Gastroesophageal sphincter (tissue), 4 donors: ENCODE measurements at places on chromosomes 3 and 15. TPM values are rescaled to one million over a fixed set of nuclear protein-coding genes. Genes with fewer than 3 reads are reported as not detected.

GRCh38 chr15:89756897-89757296 is 5.8 kb upstream of the MESP1 start:
- no peak overlapping the region for H3K4me3 ChIP-seq
- no peak for ATAC-seq
- H3K27me3 ChIP-seq = peaks cover 6% of the 10 kb centered on the region

- no peak overlapping the region for H3K4me3 ChIP-seq
- ATAC-seq = no peak
- H3K4me1 ChIP-seq = peaks cover 24% of the 10 kb centered on the region
Observed at GRCh38 chr3:179590669-179591068, 13.8 kb downstream of the MRPL47 start.

GRCh38 chr3:144770281-144770680 is 798.7 kb downstream of the DIPK2A start:
- H3K27ac ChIP-seq = no peak overlapping the region
- peaks cover 5% of the 10 kb centered on the region for H3K4me1 ChIP-seq
- H3K36me3 ChIP-seq = no peaks in the 10 kb centered on the region
- ATAC-seq = no peak

The CNTN6 gene
- total RNA-seq = 0.16 TPM

DNA sequence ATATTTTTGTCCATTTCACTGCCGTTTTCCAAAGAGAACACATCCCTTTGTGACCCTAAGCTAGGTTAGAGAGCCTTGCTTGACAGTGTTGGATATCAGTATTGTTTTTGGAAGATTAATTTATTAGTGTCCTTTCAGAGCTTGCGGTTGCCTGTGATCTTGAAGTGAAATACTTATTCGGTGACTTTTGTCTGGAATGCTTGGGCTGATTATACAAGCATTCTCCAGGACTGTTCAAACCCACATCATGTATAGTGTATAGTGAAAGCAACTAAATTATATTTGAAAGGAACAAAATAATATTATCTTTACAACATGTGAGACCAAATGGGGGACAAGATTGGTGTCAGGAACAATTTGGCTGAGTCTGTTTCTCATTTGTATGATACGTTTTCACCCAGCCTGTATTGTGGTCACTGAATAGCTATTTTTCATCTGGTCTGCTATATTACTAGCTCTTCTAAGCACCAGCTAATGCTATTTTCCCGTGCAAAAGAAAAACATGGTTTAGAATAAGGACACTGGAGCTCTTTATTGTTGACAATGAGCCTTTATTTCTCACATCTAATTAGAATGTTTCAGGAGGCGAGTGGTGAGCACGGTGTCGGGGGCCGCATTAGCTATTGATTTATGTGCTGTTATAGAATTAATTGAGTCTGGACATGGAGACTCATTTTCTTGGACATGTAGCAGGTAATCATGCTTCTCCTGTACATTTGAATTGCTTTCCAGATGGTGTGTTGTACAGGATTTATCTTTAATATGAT is 158.1 kb downstream of the APBA2 start:
- no peak overlapping the region for H3K4me3 ChIP-seq
- no peak for ATAC-seq
- no peaks in the 10 kb centered on the region for H3K4me1 ChIP-seq
- no peak overlapping the region for H3K27ac ChIP-seq
- no peaks in the 10 kb centered on the region for H3K27me3 ChIP-seq
- H3K36me3 ChIP-seq = no peaks in the 10 kb centered on the region

GRCh38 chr3:154971771-154972326 is 108.3 kb upstream of the MME start:
- no peaks in the 10 kb centered on the region for H3K36me3 ChIP-seq
- ATAC-seq = peak; percentile 52
- peaks cover 8% of the 10 kb centered on the region for H3K4me1 ChIP-seq
- H3K27me3 ChIP-seq = no peaks in the 10 kb centered on the region

The WDR93 gene
- total RNA-seq = not detected

- H3K36me3 ChIP-seq = no peaks in the 10 kb centered on the region
- H3K4me1 ChIP-seq = no peaks in the 10 kb centered on the region
- no peak overlapping the region for H3K4me3 ChIP-seq
- peaks cover 9% of the 10 kb centered on the region for H3K27me3 ChIP-seq
Observed at GRCh38 chr3:67109651-67110204, 111.6 kb downstream of the KBTBD8 start.

The CCR9 gene
- total RNA-seq = not detected

DNA sequence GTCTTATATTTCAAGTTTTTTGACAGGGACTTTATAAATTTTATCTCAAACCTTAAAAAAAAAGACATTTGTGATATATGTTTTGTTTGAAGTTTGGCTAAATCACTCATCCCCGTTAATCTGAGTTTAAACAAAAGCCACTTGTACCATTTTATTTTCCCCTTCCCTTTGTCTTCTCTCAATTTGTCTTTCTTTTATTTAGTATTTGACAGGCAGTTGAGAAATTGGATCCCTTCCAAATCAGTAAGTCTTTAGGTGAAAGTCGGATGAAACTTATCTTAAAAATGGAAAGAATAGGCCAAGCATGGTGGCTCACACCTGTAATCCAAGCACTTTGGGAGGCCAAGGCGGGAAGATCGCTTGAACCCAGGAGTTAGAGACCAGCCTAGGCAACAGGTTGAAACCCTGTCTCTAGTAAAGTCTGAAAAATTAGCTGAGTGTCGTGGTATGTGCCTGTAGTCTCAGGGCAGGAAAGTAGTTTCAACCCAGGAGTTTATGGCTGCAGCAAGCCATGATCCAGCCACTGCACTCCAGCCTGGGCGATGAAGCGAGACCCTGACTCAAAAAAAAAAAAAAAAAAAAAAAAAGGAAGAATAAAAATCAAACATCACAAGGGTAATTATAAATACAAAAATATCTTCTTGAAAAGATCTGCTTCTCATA is 394.6 kb upstream of the TPM1 start:
- no peak for ATAC-seq
- H3K27me3 ChIP-seq = no peaks in the 10 kb centered on the region
- H3K36me3 ChIP-seq = no peaks in the 10 kb centered on the region
- no peak overlapping the region for H3K27ac ChIP-seq

The SSR3 gene
- total RNA-seq = 308 TPM

GRCh38 chr3:159806412-159806811 is 182.2 kb upstream of the IL12A start:
- H3K36me3 ChIP-seq = no peaks in the 10 kb centered on the region
- peak; percentile 29 for ATAC-seq
- peak overlapping the region; percentile 40 for H3K27ac ChIP-seq
- H3K27me3 ChIP-seq = no peaks in the 10 kb centered on the region
- H3K4me3 ChIP-seq = no peak overlapping the region

The NRG4 gene
- total RNA-seq = 0.12 TPM

The MEX3B gene
- 4.4 TPM for total RNA-seq

The ARNT2 gene
- total RNA-seq = 6.7 TPM

GRCh38 chr15:41557673-41558399 is 1.2 kb upstream of the TYRO3 start:
- H3K4me1 ChIP-seq = peaks cover 46% of the 10 kb centered on the region
- peak overlapping the region; percentile 49 for H3K4me3 ChIP-seq
- peak overlapping the region; percentile 77 for H3K27ac ChIP-seq

GRCh38 chr3:136939489-136939888 is 18.3 kb upstream of the IL20RB start:
- peaks cover 58% of the 10 kb centered on the region for H3K4me1 ChIP-seq
- peaks cover 11% of the 10 kb centered on the region for H3K36me3 ChIP-seq
- no peak overlapping the region for H3K4me3 ChIP-seq
- ATAC-seq = no peak
- no peaks in the 10 kb centered on the region for H3K27me3 ChIP-seq

DNA sequence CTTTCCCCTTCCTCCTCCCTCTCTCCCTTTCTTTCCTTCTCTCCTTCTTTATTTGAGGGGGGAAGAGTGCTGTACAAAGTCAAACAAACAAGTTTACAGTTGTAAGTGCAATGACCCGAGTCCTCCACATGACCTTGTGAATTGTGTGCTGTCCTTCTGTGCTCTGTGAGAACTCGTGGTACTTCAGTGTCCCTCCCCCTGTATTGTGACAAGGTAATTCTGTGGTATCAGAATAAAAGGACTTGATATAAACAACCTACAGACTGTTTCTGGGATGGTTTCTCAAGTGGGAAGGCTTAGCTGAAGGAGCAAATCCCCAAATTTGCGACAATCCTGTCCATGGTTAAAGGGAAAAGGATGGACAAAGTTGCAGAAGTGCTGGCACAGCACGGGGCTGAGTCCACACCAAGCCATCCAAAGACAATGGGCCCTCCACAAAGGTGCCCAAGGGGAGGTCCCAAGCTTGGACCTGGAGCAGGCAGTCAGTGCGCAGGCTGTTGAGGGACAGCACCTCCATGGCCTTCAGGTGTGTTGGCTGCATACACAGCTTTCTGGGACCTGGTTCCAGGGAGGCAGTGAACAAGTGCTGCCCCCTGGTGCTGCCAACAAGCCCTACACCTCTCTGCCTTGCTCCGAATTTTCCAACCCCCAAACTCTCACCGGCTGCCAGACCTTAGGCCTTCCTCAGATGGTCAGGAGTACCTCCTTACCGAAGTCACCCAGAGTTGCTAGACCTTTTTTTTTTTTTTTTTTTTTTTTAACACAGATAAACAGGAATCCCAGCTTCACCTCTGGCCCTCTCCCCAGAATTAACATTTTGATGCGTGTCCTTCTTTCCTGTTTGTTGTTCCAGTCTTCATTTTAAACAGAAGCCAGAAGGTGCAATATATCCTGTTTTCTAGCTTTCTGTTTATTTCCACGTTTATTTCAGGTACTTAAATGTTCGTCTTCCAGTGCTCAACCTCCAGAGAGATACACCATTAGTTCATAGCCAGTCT is 2.6 kb upstream of the APEH start:
- H3K27ac ChIP-seq = no peak overlapping the region
- H3K36me3 ChIP-seq = no peaks in the 10 kb centered on the region
- H3K4me3 ChIP-seq = no peak overlapping the region
- H3K27me3 ChIP-seq = peaks cover 29% of the 10 kb centered on the region
- H3K4me1 ChIP-seq = peaks cover 25% of the 10 kb centered on the region
- ATAC-seq = no peak

- no peak for ATAC-seq
- H3K4me1 ChIP-seq = no peaks in the 10 kb centered on the region
- H3K4me3 ChIP-seq = no peak overlapping the region
- no peak overlapping the region for H3K27ac ChIP-seq
Observed at GRCh38 chr15:79185199-79185598, 94.6 kb upstream of the RASGRF1 start.

DNA sequence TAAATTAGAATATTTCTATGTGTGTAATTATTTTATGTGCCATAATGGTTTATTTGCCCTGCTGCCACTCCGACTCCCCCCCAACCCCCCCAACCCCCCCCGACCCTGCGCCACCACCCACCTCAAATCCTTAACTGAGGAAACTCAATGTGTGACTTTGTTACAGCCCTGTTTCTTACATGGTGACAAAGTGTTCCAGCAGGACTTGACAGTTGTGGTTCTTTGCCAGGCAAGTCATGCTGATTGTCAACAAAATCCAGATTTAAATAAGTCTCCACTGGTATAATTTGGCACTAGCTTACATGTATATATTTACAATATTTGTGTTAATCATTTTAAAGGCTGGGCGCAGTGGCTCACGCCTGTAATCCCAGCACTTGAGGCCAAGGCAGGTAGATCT is 7.7 kb downstream of the EBLN2 start:
- no peak overlapping the region for H3K27ac ChIP-seq
- H3K4me1 ChIP-seq = peaks cover 2% of the 10 kb centered on the region
- no peak overlapping the region for H3K4me3 ChIP-seq
- H3K27me3 ChIP-seq = no peaks in the 10 kb centered on the region

The RASGRF1 gene
- total RNA-seq = 0.13 TPM

DNA sequence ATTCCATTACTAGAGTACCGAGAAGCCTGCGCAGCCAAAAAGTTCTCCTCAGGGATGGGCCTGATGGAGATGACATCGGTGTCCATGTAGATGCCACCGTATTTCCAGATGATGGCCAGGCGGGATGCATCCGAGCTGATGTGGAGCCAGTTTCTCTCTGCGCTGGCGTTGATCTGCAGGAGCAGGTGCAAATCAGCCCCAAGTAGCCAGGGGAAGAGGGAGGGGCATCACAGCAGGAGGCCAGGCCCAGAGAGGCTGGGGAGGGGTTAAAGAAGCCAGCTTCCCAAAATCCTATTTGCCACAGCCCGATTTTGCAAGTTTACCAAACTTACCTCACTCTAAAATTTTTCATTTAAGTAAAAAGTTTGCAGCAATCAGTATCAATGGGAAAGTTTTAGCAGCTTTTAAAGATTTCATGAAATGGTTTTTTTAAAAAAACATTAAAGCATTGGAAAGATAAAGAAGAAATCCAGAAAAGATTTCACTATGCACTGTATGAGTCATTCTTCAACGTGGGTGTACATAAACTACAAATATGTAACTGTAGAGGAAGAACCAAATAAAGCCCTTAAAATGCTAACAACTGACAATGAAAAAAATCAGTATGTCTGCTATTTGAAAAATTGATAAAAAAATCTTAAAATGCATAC is 7.4 kb downstream of the A4GNT start:
- H3K4me1 ChIP-seq = no peaks in the 10 kb centered on the region
- no peak overlapping the region for H3K4me3 ChIP-seq
- H3K27ac ChIP-seq = peak overlapping the region; percentile 6
- ATAC-seq = no peak

The IQCH gene
- total RNA-seq = not detected

The CD200R1 gene
- total RNA-seq = 4.9 TPM

- ATAC-seq = no peak
- H3K4me3 ChIP-seq = no peak overlapping the region
- H3K27ac ChIP-seq = peak overlapping the region; percentile 96
- H3K27me3 ChIP-seq = no peaks in the 10 kb centered on the region
- H3K4me1 ChIP-seq = peaks cover 99% of the 10 kb centered on the region
- H3K36me3 ChIP-seq = no peaks in the 10 kb centered on the region
Observed at GRCh38 chr3:188299068-188299467, 145.1 kb downstream of the LPP start.

The CCR8 gene
- not detected for total RNA-seq

GRCh38 chr3:157447026-157447694 is 10.5 kb downstream of the PTX3 start:
- H3K27ac ChIP-seq = no peak overlapping the region
- H3K4me3 ChIP-seq = no peak overlapping the region
- ATAC-seq = no peak
- no peaks in the 10 kb centered on the region for H3K27me3 ChIP-seq

GRCh38 chr3:143771258-143771657 is 77.0 kb downstream of the SLC9A9 start:
- ATAC-seq = no peak
- H3K27ac ChIP-seq = no peak overlapping the region
- H3K27me3 ChIP-seq = no peaks in the 10 kb centered on the region
- peaks cover 14% of the 10 kb centered on the region for H3K4me1 ChIP-seq

- H3K27ac ChIP-seq = no peak overlapping the region
- H3K27me3 ChIP-seq = no peaks in the 10 kb centered on the region
- no peak for ATAC-seq
- H3K36me3 ChIP-seq = no peaks in the 10 kb centered on the region
Observed at GRCh38 chr3:118782755-118783202, 251.9 kb downstream of the IGSF11 start.

The IGSF10 gene
- 2.7 TPM for total RNA-seq

GRCh38 chr15:62894322-62895085 is 148.0 kb upstream of the TPM1 start:
- no peak for ATAC-seq
- no peak overlapping the region for H3K27ac ChIP-seq
- H3K4me3 ChIP-seq = no peak overlapping the region
- no peaks in the 10 kb centered on the region for H3K36me3 ChIP-seq
- H3K4me1 ChIP-seq = peaks cover 11% of the 10 kb centered on the region
- no peaks in the 10 kb centered on the region for H3K27me3 ChIP-seq

The DPPA4 gene
- not detected for total RNA-seq

The GOLGA8G gene
- total RNA-seq = not detected

The TGM4 gene
- not detected for total RNA-seq

The THOC7 gene
- 84.4 TPM for total RNA-seq

The SATB1 gene
- 43.9 TPM for total RNA-seq
